ENCODE measurements at places on chromosomes 7 and 10.

DNA sequence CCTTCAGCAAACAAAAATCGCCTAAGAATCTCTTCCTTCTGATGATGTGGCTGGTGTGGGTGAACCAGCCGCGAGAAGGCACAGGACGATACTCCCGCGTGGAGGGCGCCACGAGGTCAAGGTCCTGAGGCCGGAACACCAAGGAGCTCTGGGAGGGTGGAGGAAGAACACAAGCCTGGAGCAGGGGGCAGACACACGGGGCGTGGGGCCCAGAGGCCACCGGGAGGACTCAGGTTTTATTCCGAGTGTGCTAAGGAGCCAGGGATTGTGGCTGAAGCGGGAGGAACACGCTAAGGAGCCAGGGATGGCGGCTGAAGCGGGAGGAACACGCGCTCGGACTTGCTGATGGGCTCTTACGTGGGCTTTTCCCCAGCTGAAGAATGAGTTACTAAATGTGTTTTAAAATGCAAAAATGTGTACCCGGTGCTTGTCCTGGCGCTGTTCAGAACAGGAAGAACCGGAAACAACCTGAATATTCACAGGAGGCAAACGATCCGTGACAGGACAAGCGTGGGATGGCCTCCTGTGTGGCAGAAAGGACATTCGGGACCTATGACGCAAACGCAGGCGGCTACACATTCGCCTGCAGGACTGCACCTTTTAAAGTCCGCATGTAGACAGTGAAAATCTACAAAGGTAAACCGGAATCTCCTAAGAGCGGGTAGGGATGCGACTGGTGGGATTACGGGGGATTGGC is 64.0 kb downstream of the MAD1L1 start:
- DNase-seq = no peak

GRCh38 chr10:27912231-27912630 is 86.6 kb downstream of the ODAD2 start:
- no peak for DNase-seq

DNA sequence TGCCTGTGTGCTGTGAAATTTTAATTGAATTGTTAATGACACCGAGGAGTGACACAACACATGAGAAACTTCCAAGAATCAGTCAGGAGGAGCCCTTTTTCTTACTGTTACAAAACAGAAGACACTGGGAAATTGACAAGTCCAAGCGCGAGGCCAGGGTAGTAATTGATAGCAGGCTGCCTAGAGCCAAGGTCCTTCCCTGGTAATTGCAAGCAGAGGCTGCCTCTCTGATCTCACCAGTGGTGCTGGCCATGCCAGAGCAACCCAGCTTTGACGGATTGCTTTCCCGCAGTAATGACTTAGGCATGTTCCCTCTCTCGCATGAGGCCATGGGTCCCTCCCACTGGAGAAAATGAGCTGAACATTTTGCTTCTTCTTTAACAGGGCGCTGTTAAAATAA is 111.5 kb downstream of the LRMDA start:
- no peak for DNase-seq

- no peak for DNase-seq
These were observed 56.7 kb downstream of the LAMB4 start for GRCh38 chr7:108073305-108074070.

DNA sequence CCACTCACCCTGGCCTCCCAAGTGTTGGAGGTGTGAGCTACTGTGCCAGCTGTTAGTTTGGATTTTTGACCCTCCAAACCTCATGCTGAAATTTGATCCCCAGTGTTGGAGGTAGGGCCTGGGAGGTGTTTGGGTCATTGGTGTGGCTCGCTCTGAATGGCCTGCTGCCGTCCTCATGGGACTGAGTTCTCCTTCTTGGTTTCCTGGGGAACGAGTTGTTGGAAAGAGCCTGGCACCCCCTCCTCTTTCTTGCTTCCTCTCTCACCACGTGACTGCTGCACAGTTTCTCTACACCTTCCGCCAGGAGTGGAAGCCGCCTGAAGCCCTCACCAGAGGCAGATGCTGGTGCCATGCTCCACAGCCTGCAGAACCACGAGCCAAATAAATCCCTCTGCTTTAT is 253.5 kb downstream of the PHTF2 start:
- no peak for DNase-seq

DNA sequence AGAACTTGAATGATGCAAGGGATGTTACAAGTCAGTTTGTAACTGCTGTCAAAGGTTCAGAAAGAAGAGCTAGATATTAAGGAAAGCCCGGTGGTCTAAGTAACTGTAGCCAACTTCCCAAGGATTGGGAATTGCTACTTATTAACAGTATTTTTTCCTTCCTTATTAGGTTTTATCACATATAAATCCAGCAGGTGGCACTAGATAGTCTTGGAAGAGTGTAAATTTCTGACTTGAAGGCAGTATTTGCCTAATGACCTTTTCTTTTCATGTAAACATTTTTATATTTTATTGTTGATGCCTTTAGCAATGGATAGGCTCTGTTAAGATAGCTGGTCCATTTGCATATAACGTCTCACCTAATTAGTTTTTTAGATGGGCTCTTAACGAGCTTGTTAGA is 51.2 kb downstream of the ANLN start:
- no peak for DNase-seq

DNA sequence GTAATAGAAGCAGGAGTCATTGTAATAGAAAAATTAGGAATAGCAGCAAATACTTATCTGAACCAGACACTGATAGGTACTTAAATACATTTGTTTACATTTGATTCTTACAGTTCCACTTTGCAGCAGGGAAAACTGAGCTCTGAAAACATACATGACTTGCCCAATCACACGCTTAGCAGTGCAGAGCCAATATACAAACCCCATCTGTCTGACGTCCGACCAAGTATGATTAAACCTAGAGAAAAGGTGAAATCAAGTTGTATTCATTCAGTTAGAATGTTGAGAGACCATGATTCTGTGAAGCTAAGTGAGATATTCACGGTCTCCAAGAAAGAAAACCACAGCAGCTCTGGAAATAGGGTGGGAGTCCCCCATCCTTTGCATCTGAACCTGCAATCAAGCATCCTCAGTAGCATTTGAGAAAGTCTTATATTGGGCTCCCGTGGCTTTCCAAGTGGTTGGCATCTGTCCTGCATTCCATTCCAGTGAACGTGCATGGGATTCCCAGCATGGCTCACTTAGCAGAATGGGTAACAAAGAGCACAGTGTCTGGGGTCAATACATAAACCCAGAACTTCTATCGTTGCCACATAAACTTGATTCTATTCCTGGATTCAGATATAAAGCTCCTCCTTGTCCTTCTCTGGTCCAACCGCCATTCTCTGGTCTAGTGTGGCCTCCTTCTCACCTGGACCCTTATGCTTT is 148.7 kb upstream of the RSU1 start:
- no peak for DNase-seq

DNA sequence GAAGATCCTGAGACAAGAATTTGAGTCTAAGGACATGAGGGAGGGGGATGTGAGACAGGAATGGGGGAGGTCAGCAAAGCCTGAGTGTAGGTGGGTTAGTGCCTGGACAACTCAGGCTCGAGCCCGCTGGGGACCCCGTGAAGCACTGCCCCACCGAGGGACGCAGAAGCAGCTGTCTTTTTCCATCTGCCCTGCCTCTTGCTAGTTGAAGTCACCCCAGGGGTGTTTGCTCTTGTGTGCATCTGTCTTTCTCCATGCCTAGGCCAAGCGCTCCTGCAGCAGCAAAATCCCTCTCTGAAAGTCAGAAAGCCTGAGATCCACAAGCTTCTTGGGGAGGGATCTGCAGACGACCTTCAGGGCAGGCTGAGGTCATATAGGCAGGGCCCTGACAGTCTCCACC is 79.0 kb upstream of the CELF2 start:
- DNase-seq = no peak

- no peak for DNase-seq
These were observed 289.9 kb upstream of the LRRN3 start for GRCh38 chr7:110800984-110801383.
